ENCODE measurements at places on chromosomes 13 and 19.

- DNase-seq = peak; percentile 83
These were observed 8.3 kb upstream of the MZF1 start for GRCh38 chr19:58581227-58582141.

DNA sequence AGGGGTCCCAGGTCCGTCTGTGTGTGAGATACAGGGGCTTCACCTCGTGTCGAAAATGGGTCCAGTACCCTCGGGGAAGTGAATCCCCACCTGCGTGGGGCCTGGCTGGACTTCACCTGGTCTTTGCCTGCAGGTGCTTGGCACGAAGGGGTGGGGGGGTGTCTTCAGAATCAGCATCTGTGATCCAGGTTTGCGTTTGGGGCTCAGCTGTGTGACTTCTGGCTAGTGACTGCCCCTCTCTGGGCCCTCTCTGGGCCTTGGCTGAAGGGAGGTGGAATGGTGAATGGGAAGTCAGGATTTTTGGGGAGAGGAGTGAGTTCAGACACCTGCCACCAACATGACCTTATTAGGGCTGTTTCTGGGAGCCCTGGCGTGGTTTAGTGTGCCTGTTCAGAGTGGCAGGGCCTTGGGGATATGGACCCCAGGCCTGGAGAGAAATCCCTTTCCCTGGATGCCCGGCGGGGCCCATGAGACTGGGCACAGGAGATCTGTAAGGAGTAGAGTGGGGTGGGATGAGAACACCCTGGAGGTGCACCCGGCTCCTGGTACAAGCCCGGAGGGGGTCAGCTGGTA is 2.7 kb downstream of the CELF5 start:
- DNase-seq = no peak

DNA sequence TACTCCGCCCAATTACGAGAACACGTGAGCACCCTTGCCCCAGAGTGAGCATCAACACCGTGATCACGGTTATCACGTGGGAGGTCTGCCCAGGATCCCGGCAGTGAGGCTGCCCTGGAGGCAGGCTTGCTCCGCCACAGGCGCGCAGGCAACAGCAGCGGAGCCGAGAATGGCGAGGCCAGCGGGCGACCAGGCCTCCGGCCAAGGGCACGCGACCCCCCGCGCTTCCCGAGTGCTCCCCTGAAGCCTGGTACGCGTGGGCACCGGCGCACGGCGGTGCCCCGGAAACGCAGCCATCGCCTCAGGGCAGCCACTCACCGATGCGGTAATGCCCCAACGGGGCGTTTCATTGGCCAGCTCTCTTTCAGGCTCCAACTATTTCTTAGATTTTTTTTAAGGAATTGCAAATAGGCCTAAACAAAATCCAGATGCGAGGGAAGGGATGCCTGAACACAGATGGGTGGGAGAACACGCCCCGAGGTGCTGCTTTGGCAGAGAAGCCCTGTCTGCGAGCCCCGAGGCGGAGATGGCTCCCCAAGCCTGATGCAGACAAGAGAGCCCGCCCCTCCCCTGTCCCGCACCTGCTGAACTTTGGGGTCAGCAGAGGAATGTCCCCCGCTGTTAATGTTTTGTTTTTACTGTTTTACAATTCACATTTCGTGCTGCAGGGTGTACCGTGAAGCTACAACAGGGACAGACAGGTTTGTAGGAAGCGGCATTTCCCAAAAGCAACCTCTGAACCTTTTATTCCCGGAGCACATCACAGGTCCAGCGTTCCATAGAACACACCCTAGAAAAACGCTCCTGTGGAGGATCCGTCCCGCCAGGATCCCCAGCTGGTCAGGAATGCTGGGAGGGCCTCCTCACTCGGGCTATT is 132.7 kb downstream of the ZDHHC20 start:
- no peak for DNase-seq

DNA sequence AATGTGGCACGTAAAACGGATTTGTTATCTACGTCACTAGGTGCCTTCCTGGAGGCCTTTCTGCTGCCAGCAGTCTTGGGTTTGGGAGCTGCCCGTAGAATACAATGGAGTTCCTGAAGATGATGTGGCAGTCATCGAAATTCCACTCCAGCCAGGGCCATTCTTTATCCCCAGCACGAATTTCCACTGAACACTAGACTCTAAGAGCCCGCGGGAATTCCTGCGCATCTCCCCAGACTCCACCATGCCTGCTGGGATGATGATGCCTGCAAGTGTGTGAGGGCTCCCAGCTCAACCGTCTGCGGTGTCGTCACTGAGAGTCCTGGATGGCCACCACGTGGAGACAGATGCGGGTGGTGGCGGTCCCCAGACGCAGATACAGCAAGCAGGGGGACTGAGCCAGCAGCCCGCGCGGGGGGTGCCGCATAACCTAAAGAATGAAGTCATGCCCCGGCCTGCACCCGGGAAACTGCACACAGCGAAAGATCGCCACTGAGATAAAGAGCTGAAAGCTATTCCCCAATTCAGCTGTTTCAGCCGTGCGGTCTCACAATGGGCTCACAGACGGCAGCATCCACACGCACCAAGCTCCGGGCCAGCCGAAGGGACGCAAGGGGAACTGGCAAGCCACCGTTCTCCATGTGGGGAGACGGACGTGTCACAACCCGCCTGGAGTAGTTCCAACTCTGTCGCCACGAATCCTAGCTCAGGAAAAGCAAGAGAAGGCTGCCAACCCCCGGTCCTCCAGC is 41.1 kb downstream of the COL4A1 start:
- DNase-seq = no peak

DNA sequence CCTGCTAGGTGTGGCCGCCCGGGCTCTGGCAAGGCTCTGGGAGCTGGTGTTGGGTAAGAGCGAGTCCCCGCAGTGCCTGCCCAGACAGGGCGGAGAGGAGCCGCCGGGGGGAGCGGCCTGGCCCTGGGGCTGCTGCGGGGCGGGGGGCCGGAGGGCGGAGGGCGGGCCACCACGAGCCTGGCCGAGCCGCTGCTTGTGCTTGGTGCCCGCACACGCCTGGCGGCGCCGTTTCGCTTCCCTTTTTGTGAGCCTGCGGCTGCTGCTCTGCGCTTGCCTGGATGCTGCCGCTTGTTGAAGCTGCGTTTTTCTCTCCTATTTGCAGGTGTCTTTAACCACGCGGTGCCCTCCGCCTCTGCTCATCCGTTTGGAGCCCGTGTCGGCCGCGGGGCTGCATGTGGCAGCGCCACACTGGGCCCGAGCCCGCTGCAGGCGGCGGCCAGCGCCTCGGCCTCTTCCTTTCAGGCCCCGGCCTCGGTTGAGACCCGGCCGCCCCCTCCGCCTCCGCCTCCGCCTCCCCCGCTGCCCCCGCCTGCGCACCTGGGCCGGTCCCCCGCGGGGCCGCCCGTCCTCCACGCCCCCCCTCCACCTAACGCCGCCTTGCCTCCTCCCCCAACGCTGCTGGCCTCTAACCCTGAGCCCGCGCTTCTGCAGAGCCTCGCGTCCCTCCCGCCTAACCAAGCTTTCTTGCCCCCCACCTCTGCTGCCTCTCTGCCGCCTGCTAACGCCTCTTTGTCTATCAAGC is 8.5 kb downstream of the PLEKHJ1 start:
- DNase-seq = no peak

- no peak for DNase-seq
These were observed 15.8 kb upstream of the TUBGCP3 start for GRCh38 chr13:112603641-112604225.

GRCh38 chr13:35888457-35888883 is 242.7 kb downstream of the DCLK1 start:
- no peak for DNase-seq

- DNase-seq = no peak
These were observed 15.5 kb downstream of the FRY start for GRCh38 chr13:32047088-32047487.

GRCh38 chr19:55500368-55500952 is 12.2 kb downstream of the SSC5D start:
- no peak for DNase-seq

GRCh38 chr19:38928391-38929001 is 2.1 kb downstream of the SARS2 start:
- no peak for DNase-seq

GRCh38 chr13:45055198-45055901 is 65.0 kb upstream of the GTF2F2 start:
- no peak for DNase-seq

DNA sequence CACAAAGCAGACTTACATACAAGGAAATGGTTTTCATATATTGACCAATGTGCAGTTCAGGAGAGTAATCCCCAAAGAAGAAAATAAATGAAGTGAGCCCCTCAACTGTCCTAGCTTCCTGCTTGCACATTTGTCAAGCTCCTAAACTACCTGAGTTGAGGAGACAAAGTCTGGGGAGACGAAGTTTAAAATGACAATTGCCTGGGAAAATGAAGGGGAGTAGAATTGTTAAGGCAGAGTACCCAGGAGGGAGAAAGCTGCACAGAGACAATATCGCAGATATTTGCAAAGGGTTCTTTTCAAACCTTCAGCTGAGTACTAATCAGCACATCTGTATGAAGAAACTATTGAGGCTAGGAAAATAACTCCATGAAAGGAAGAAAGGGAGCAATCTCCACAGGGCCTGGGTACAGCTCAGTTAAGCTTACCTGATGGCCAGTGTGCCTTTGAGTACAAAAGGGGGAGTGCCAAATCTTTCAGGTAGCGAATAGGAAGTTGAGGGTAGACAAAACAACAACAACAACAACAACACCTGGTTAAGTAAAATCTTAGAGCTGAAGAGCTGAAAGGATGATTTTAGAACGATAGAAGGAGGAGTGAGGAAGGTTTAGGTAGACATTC is 1700.1 kb upstream of the PRR20A start:
- DNase-seq = no peak

- no peak for DNase-seq
These were observed 51.7 kb upstream of the MED4 start for GRCh38 chr13:48146636-48147035.

GRCh38 chr13:90502153-90502552 is 845.3 kb upstream of the MIR17HG start:
- DNase-seq = no peak

GRCh38 chr19:6015841-6016545 is 38.1 kb upstream of the RANBP3 start:
- DNase-seq = no peak

GRCh38 chr13:64755961-64756360 is 2474.2 kb downstream of the PCDH9 start:
- no peak for DNase-seq

DNA sequence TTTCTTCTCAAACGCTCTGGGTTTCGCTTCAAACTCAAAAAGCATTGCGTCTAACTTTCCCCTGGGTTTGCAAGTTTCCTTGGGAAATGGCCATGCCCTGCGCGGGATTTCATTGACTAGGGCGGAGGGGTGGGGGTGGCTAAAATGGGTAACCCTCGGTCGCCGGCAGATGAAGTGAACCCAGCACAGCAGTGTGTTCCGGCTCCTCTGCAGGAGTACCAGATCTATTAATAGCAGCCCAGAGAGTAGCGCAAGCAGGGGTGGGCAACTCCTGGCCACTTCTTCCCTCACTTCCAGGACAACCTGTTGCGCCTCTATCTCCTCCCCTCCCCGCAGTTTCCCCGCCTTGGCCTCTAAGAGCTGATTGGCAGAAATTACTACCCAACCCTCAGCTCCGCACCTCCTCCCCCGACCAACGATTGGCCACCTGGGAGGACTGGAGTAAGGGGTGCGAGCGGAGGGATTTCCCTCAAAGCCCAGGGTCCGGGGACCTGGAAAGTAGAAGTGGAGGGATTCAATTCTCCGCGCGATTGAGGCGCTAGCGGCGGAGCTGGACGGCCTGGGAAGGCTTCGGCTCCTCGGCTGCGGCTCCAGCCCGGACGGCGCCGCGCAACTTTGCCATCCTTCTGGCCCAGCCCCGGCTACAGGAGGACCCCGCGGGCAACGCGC is at the start of gene FREM2:
Gene FREM2, plus strand, starts transcription at position 501 of the 669 bp plus-strand sequence. CDS start 268 bp downstream, outside the sequence.
- DNase-seq = no peak

DNA sequence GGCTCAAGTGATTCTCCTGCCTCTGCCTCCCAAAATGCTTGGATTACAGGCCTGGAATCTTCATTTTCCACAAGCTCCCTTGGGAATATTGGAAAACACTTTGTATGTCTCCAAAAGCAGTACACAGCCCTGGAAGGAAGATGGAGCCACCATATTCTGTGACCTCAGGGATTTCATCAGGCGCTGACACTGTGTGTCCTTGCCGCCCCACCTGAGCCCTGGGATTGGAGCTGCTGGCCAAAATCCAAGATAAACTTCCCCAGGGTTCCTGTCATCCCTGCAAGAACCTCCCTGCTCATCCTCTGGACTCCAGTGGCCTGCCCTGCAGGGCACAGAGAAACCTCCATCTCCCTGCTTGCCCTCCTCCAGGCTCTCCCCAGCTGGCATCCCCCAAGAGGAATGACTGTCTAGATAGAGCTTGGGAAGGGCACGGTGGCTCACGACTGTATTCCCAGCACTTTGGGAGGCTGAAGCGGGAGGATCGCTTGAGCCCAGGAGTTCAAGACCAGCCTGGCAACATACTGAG is 1.3 kb upstream of the GNG7 start:
- no peak for DNase-seq
